ENCODE measurements at places on chromosomes 2 and 18.

DNA sequence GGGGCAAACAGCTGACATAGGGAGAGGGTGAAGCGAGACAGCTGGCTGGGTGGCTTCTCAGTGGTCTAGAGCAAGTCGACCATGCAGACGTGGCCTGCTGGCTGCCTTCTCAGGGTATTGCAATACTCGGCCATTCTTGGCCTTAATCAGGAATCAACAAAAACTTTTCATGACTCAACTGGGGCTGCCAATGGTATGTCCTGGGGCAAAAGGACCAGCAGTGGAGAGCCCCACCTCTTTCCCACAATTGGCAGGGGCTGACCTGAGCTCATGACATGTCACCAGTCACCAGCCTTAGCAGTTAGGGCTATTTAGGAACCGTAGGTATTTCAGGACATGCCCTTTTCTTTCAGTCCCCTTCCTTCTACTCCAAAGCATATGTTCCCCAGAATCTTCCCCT lies 19.1 kb downstream of the PLA2R1 start:
- DNase-seq = no peak

DNA sequence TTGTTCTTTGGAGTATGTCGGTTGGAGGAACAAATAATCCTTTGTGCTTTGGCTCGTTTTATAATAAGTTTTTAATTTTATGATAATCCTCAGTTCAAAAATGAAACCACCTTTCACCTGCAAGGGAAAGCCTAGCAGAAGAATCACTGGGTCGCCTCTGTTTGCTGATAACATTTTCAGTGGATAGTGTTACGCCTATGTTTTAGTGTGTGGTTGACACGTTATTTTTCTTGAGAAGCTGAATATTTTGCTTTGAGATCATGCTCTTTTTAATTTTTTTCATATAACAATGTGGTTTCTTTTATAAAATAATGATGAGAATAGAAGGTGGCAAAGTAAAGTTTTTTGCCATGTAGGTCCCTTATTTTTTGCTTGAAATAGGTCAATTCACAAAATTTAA lies 172.7 kb upstream of the ZEB2 start:
- DNase-seq = no peak

GRCh38 chr2:219183151-219183772 lies 5.2 kb downstream of the RETREG2 start:
- no peak for DNase-seq

DNA sequence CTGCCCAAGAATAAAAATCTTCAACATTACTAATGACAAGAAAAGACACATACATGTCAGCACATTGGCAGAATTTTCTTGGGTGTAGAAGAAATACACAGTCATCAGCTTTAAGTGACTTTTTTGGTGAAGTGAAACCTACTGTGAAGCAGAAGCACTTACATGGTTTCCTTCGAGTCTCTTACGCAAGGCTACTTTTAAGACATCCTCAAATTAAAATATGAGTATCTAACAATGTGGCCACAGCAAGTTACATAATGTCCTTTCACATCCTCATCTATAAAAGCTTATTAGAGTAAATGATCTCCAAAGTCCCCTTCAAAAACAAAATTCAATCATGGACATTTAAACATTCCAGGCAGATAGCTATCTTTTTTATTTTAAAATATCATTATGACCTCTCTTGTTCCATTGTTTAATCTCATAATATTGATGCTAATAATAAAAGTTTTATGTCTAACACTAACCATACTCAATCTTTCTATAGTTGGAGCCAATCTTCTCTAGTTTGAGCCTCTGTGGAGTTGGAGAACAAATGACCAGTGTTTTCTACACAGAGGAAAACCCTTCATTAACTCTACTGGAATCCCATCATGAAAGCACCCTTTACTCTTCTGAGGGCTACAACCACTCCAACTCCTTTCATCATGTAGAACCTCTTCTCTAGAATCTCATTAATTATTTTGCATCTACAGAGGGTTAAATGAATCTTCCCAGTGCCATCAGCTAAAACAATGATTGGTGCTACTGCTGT lies 182.2 kb upstream of the ZFP36L2 start:
- DNase-seq = no peak

DNA sequence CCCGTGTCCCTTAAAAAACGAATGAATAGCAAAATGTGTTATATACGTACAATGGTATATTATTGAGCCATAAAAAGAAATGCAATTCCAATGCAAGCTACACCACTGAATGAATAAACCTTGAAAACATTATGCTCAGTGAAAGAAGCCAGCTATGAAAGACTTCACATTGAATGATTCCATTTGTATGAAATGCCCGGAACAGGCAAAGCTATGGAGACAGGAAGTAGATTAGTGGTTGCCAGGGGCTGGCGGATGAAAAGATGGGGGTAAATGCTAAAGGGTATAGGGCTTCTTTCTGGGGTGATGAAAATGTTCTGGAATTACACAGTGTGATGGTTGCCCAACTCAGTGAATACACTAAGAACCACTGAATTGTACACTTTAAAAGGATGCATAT lies 113.3 kb downstream of the NOL10 start:
- no peak for DNase-seq

DNA sequence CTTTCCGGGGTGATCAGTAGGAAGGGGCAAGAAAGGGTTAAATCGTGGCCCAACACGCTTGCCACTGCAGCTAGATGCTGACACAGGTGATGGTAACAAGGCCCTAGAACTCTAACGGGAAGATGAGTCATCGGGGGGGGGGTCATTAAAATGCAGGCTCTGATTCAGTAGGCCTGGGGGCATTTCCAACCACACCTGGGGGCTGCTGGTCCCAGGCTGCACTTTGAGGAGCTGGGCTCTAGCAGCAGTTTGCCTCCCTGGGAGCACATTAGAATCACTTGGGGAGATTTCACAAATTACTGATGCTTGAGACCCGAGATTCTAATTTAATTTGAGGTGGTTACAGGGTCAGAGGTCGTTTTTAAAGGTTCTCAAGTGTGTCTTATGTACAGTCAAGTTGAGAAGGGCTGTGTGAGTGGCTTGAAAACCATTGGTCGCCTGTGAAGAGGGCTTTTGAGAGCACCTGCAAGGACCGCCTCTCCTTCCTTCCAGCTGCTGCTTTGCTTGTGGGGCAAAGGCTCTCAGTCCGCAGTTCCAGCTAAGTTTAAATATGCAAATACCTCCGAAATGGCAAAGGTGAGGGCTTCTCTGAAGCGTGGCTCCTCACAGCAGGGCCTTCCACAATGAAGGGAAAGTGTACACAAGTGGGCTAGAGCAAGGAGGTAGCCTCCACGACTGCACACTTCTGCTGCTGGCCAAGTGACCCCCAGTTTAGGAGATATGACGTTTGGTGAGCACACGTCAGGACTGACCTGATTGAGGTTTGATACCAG lies 128.0 kb upstream of the MSH6 start:
- DNase-seq = no peak

DNA sequence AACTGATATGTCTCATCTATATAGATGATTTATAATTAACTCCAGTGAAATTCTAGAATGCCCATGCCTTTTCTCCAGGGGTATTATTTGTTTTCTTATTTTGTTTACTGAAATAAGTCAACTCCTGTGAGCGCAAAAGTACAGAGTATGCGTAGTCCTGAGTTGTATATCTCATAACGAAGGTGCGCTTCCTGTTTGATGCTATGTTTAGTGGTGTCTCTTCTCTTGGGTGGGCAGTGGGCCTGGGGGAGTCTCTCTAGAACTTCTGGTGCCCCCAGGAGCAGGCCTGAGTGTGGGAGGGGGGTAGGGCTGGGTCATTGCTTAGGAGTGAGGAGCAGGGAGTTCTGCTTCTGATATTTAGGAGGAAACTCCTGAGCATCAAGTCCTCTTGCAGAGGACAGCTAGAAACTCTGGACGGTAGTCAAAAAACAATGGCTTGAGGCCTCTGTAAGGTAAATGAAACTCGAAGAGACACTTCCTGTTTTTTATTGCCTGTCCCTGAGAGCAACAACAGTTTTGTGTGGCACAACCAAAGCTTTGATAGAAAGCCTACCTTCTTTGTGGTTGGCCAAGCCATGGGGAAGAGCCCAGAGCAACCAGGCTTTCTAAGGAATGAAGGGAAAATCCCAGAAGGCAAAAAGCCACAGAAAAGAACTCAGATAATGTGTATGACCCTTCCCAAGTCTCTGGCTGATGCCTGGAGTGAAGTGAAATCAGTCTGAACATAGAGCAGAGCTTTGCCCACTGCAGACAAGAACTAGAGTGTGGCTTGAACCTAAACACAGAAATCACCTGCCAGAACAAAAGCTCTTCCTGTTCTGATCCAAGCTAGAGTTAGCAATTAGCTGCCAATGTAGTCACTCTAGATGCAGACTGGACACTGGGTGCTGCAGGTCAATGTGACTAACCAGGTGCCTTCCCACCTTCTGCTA lies 8.5 kb upstream of the SP140L start:
- no peak for DNase-seq

DNA sequence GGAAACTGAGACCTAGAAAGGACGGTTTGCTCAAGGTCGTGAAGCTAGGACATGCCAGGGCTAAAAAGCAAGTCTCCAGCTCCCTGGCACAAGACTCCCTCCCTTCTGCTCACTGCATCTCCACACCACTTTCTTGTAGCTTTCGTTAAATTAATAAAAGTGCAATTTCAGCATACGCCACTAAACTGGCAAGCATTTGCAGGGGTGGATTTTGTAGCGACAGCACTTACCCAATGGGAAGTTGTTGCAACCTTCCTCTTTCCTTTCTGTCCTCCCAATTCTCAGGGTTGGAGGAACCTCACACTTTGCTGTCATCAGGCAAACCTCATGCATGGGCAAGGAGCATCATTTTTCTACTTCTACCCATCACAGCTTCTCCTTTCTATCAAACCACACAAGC lies 7.4 kb upstream of the RHOB start:
- DNase-seq = no peak

DNA sequence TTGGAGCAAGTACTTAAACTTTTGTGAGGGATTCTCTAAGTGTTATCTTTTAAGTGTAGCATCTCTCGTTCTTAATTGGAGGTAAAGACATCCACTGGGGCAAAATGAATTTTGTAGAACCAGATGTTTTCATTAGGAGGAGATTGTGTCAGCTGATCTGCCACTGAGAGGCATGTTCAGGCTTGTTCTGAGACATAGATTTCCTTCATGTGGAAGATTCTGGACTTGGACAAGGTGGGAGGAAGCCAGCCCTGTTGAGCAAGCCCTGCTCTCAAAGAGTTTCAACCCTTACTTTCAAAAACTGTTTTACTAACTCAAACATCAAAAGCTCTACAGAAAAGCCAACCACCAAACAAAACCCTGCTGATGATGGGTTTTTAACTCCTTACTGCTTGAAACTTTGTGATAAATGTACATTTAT lies 6.5 kb downstream of the MAP4K4 start:
- peak; percentile 84 for DNase-seq

DNA sequence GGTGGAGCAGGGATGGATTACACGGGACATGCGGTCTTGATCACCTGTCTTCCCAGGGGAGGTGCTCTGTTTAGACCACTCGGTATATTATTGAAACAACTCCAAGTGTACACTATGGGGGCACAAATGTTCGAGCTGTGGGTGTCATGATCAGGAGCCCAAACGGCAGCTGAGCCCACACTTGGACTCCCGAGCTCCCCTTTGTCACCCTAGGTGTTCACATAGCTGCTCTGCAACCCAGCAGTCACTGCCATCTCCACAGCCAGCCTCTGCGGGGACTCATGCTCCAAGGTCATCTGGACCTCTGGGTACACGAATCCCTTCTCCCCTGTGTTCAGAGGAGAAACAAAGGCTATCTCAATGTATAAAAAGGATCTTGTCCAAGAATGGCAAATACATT lies 46.0 kb downstream of the CAPN13 start:
- no peak for DNase-seq

GRCh38 chr2:30764021-30764800 lies 43.0 kb downstream of the CAPN13 start:
- no peak for DNase-seq

Measured in adipocyte (in vitro differentiated cells).